Renal pelvis (tissue), 12 donors: ENCODE measurements at places on chromosomes 12 and 14.

- DNase-seq: no peak
Measured at GRCh38 chr12:9341260-9341585, 133.0 kb upstream of the PZP start.

GRCh38 chr12:53694756-53695151 is 18.9 kb upstream of the ATP5MC2 start:
- DNase-seq: no peak

DNA sequence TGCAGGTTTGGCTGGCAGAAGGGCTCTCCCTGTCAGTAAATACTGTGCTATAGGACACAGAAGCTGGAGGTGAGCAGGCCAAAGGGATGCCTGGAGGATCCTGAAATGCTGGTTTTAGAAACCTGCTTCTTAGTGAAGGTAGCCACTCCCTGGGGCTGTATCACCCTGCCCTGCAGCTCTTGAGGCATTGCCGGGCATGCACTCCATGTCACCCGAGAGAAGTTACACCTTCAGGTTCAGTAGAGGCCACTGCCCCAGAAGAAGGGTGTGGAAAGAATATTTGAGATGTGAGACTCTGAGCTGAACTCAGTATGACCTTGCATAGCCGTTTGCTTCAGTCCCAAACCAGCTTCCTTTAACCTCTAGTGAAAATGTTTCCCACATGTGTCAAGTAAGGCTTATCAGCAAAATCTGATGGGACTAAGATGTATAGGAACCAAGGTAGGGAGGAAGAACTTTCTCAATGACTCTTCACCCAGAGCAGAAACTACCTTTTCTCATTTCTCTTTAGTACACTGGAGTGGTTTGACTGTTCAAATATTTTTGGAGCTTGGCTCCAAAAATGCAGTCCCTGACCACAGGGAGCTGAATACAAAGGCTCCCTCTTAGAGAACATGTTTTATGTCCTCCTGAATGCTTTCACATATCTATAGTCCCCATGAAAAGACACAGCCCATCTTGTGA is 164.5 kb upstream of the DYRK2 start:
- no peak for DNase-seq

DNA sequence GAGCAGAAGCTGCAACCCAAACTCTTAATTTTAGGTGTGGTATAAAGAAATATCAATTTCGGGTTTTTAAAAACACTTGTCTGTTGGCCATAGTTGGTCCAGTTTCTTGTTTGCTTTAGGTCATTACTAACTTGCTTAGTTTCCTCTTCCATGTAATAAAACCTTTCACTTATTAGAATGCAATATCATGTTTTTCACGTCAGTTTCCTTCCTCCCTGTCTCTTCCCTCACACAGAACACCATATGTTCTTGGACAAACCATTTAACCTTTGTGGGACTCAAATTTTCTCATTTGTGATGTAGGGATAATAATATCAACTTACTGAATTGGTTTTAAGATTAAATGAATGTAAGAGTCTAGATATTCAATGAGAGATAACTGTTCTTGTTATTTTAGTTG is 22.9 kb downstream of the PMCH start:
- DNase-seq: no peak

- no peak for DNase-seq
Measured at GRCh38 chr12:94271351-94271750, 123.0 kb downstream of the PLXNC1 start.

DNA sequence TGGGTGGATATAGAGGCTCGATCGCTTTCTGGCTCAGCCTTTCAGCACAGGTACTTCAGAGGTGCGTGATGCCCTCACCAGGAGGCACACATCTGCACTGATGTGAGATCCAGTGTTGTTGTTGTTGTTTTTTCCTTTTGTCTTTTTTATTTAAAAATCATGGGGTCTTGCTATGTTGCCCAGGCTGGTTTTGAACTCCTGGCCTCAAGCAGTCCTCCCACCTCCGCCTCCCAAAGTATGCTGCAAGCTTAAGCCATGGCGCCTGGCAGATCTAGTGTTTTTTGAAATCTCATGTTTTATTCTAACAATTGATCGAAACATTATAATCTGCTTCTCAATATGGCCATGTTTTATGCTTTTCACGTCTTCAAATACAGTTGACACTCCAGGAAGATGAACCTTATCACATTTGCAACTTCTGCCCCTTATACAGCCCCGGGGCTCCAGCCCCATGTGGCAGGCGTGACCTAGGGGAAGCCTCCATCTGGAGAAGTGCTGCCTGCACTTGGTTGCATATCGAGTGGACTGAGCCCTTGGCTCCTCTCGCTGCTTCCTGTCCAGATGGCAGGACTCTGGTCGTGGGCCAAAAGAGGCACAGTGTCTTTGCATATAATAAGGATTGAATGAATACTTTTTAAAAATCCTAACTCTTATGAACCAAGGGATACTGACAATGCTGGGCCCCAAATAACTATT is 71.7 kb downstream of the TRAF3 start:
- DNase-seq: no peak

DNA sequence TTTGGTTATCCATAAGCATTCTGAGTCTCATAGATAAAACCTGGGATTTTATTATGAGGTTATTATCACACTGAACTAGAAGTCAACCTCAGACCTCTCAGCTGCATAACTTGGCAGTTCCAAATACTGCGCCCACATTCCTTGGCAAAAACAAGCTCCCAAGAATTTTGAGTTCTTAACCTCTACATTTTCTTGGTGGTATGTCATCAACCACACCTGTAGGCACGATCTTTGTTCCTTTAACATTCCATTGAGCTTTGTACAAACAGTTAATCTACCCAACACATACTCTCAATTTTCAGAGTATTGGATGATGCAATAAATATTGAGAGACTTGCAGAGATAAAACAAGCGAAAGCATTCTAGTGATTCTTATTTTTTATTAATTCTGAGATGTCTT is 371.8 kb upstream of the PRICKLE1 start:
- no peak for DNase-seq

- DNase-seq: no peak
Measured at GRCh38 chr12:88298761-88299242, 156.7 kb downstream of the TMTC3 start.

- DNase-seq: no peak
Measured at GRCh38 chr14:53979113-53979681, 22.6 kb upstream of the BMP4 start.
